ENCODE measurements at places on chromosomes 12 and 14.

- peak; percentile 60 for DNase-seq
Observed at GRCh38 chr14:72518809-72519377, 375.0 kb downstream of the DPF3 start.

- DNase-seq = no peak
Observed at GRCh38 chr12:65524666-65525065, 246.2 kb downstream of the MSRB3 start.

GRCh38 chr12:69284131-69284530 lies 44.8 kb downstream of the CPSF6 start:
- peak; percentile 48 for DNase-seq

GRCh38 chr12:40202095-40203059 lies 22.4 kb upstream of the LRRK2 start:
- DNase-seq = no peak

DNA sequence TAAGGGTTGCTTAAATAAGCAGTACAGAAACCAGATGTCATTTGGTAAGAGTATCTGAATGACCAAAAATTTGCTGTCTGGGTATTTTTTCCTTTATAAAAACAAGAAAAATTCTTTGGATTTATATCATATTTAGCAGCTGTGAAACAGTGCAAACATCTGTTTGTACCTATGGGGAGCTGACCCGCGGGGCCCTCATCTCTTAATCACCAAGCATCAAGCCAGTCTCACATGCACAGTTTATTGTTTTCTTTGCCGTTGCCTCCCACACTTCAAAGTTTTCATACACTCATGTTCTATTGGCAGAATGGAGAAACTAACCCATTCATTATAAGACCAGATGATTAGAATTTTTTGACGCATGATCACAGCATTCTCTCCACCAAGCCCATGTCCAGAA lies 142.2 kb downstream of the BMP4 start:
- no peak for DNase-seq

GRCh38 chr12:52011602-52012214 lies 5.0 kb downstream of the TAMALIN start:
- DNase-seq = no peak

- peak; percentile 59 for DNase-seq
Observed at GRCh38 chr14:94342334-94342934, 19.3 kb upstream of the SERPINA6 start.

GRCh38 chr12:44611538-44611937 lies 264.6 kb downstream of the NELL2 start:
- no peak for DNase-seq

GRCh38 chr12:32248441-32249140 lies 141.9 kb downstream of the BICD1 start:
- no peak for DNase-seq

Data from activated naive CD4-positive, alpha-beta T cell treated with anti-CD3 and anti-CD28 coated beads for 36 hours (primary cell).